ENCODE measurements at places on chromosomes 5 and 9.

DNA sequence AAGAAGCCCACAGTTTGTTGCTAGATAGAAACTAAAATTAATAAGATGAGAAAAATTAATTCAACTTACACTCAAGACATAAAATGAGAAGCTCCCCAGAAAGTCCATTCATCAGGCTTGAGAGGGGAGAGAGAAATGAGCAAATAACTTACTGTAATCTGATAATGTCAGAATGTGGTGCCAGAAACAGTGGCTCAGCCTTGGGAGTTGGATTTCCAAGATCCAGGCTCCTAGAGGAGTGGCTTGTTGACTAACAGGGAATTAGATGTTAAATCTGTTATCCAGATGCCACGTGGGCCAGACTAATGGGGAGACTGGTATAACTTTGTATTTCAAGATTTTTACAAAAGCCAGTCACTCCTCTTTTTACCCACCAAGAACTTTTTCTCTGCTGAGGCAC lies 458.2 kb downstream of the GADD45G start:
- no peak for DNase-seq

- DNase-seq: no peak
These were observed 29.9 kb downstream of the RUSC2 start for GRCh38 chr9:35519692-35520363.

- no peak for DNase-seq
These were observed 144.5 kb downstream of the UNC13B start for GRCh38 chr9:35306283-35306682.

DNA sequence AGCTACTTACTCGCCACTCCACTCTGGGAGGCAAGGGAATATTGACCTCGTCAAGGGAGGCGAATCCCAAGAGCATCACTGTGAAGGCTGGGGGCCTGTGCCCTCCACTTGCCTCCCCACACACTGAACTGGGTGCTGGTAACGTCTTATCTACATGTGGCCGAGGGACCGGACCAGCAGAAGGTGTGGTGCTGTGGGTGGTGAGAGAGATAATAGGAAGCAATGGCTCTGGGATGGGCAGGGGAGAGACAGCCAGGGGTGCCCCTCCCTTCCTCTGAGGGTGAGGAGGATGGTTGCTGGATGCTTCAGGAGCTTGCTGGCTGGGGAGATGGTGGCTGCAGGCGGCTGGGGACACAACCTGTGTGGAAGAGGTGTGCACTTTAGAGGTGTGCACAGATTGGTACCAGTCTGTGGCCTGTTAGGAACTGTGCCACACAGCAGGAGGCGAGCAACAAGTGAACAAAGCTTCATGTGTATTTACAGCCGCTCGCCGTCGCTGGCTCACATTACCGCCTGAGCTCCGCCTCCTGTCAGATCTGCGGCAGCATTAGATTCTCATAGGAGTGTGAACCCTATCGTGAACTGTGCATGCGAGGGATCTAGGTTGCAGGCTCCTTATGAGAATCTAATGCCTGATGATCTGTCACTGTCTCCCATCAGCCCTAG lies 100.3 kb downstream of the ENTREP1 start:
- DNase-seq: no peak
